ENCODE measurements at places on chromosomes 11 and 22.

DNA sequence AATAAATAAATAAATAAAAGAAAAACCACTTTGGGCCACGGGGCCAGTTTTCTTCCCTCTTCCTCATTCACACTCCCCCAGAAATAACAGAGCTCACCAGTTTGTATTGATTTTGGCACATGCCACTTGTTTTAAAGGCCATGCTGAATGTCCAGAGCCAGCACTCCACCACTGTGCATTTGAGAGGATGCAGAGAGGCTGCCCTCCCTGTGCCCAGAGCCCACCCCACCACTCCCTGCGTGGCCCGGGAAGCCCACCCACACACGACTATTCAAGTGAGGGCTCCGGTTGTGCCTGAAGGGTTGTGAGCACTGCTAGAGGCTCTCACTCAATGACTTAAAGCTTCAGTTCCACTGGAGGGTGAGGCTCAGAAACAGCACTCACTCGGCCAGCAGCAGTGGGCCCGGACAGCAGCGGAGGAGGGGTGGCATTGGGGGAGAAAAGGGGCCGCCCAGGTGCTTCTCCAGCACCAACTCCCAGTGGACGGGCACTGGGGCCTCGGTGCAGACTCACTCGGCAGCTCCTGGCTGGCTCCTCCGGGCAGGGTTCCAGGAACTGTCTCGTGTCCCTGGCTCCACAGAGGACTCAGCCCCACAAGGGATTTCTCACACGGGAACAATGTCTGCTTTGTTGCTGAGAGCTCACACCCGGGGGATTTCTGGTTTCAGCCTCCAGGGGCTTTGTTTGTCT lies 112.7 kb downstream of the SHANK2 start:
- no peak for DNase-seq

DNA sequence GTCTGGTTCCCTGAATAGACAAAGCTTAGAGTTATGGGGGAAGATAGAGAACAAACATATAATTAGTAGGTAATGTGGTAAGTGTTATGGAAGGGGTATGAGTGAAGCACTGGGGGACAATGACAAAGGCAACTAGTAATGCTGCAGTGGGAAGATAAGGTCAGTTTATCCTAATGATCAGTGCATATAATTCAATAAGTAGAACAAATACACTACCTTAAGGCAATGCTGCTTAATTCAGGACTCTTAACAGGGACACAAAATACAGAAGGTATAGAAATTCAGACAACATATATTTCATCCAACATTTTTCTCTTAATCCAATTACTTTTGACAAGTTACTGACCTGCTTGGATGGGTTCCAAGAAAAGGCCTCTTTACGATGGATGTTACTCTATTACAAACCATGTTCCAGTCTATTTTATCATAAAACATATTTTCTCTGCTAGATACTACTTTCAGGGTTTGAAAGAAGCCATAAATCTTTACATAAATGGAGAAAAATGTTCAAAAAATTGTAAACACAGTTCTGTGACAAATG lies 1186.2 kb downstream of the LRRC4C start:
- no peak for DNase-seq

DNA sequence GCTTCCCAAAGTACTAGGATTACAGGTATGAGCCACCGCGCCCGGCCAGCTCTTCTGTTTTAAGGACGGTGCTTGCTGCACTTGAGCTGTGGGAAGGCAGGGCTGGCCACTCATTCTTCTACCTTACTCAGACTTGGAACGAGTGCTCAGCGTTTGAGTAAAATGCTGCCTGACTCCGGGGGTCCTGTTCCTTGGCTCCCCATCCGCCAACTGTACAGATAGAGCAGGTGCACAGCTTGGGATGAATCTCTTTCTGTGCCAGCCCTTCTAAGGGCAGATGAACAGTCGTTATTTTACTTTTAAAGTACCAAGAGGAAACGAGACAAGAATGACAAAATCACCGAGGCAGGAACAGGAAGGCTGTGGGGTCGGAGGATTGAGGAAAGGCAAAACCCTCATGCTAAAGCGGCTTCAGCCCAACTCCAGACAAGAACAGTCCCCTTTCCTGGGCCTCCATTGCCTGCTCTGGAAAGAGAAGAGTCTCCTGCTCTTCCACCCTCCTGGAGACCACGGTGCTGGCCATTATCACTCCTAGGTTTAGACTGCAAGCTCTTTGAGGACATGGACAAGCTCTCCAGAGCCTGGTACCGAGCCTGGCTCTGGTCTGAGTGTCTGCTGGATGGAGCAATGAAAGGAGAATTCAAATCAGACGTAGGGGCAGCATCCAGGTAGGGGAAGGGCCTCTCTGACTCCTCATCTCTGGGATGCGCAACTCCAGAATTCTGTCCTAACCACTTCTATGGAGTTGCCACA lies 1.1 kb upstream of the SUN2 start:
- no peak for DNase-seq

GRCh38 chr11:86073948-86074347 lies 5.1 kb upstream of the PICALM start:
- DNase-seq: no peak

DNA sequence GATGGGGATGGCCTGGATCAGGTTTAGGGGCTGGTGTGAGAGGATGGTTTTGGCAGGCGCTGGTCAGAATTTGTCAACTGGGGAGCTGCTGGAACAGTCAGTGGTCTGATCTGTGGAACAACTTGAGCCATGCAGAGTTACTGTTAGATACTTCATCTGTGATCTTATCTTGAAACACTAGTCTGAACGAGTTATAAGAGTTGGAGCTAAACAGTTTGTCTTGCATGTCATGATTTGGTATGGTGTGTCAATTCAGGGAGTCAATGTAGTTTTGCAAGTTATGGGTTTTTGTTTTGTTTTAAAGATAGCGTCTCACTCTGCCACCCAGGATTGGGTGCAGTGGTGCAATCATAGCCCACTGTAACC lies 54.1 kb downstream of the ST3GAL4 start:
- no peak for DNase-seq

DNA sequence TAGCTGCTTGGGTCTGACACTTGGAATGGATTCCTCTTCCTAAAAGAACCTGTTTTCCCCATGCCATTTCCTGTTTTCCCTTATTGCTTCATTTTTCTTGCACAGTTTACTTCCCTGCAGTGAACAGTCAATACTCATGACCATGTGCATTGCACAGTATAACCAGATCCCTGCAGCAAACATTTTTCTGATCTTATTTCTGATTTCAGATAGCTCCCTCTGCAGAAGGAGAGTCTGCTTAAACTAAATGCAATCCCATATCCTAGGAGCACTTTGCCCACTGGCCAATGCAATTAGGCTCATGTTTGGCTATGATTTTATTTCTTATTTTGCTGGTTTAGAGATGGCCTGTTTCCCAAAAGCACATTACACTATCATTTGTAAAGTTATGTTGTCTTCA lies 96.7 kb upstream of the CD44 start:
- DNase-seq: no peak

GRCh38 chr11:126880872-126881271 lies 119.7 kb downstream of the KIRREL3 start:
- no peak for DNase-seq

- DNase-seq: no peak
Observed at GRCh38 chr22:20524004-20524481, 16.6 kb downstream of the MED15 start.

- DNase-seq: no peak
Observed at GRCh38 chr11:74522776-74523175, 29.3 kb upstream of the LIPT2 start.

GRCh38 chr11:112318661-112319060 lies 58.0 kb upstream of the PLET1 start:
- DNase-seq: no peak

GRCh38 chr22:49005557-49005956 lies 822.1 kb downstream of the BRD1 start:
- DNase-seq: no peak

DNA sequence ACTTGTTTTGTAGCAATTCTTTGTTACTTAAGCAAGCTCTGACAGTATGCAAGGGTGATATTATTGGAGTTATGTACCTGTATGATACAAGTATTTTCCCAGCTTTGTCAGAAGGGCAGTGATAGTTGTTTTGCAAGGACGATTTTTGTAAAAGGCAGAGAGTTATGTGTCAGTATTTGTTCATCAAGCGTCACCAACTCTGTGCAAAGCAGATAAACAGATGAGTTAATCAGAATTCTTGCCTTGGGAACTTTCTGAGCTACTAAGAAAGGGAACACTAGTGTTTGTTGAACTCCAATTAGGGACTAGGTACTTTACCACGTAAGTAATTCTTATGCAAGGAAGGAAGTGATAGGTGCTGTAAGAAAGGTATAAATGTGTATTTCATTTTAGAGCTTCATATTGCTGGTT lies 1.4 kb downstream of the USP47 start:
- no peak for DNase-seq

GRCh38 chr11:61503135-61503770 lies 5.3 kb upstream of the LRRC10B start:
- DNase-seq: no peak

GRCh38 chr11:12127206-12127898 lies 17.0 kb downstream of the MICAL2 start:
- DNase-seq: no peak

DNA sequence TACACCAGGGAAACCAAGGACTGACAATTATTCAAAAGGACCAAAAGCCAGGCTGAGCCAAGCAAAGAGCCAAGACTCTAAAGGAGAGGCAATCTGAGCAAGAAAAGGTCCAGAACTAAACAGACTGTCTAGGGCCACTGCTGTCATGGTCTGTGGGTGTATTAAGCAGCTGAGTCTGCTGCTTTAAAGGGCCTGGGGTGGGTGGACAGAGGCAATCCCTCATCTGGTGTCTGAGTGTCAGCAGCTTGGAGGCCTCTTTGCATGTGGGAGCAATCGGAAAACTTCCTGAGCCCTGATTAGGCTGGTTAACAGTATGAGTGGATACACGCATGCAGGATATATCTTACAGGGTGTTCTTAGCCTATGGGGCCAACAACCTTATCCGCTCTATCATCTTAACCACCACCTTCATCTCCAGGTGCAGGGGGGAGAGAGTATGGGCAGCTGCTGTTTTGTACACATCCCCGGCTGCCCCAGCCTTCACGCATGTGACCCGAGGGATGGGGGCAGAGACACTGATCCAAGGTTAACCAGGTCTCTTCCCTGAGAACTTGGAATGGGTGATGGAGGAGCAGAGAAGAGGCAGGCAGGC lies 67.5 kb upstream of the TIMP3 start:
- DNase-seq: no peak

DNA sequence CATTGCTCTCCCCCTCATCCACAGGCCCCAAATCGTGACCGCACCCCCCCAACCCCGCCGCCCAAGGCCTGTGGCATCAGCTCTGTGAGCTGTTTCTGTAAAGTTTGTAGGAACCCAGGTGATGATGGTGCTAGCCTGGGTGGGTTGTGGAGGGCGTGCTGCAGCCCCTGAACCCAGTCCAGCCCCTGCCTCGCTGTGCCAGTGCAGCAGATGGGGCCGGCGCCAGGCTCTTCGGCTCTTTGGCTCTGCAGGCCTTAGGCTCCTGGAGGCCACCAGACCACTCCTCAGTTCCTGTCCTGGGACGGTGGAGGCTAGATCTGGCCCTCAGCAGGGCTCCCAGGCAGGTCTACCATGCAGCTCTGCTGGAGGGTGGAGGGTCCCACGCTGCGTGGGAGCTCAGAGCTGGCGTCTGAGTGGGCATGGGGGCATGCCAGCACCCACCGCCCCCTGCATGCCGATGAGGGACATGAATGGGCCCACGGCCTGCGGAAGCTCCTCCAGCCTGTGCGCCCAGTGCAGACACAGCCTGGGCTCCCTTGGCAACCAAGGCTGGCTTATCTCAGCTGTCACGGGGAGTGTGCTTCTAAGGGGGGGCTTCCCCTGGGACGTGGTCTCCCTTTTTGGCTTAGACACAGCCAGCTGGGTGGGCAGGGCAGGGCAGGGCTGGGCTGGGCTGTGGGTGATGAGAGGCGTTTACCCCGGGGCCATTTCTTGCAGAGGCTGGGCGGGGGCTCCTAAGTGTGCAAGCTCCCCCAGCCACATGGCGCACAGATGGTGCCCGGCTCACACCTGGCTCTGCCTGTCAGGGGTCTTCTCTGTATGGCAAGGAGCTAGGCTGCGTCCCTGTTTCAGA lies 1187.6 kb downstream of the BRD1 start:
- no peak for DNase-seq

DNA sequence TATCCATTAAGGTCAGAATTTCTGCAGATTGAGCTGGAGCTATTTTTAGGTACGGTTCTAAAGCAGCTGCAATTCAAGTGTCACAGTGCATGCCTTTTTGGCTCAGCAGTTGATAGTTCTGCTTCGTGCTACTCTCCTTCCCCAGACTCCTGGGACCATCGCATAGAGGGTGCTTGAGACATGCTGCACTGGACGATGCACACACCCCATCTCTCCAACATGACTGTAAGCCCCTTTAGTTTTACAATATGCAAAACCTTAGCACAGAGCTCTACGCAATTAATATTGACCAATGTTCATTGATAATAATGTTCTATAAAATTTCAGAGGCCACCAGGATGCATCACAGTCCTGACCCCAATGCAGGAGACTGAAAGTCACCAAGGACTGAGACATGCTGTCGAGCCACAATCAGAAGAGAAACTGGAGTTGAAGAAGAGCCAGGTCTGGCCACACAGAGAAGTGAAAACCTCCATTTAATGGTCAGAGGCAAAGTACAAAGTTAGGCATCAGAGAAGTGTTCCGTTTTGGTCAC lies 120.9 kb upstream of the ZC3H12C start:
- no peak for DNase-seq

DNA sequence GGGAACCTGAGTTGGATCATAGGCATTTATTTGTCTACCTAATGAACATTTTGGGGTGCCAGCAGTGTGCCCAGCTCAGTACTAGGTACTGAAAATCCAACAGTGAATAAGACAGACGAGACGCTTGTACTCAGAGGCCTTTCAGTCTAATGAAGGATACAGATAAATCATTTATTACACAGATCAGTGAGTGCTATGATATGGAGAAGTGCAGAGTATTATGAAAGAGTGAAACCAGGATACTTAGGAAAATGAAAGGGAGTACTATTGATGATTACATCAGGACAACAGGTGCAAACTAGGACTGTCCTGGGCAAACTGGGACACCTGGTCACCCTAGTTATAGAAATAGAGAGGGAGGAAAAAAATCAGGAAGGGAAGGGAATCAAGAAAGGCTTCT lies 207.5 kb upstream of the NCAM1 start:
- no peak for DNase-seq

DNA sequence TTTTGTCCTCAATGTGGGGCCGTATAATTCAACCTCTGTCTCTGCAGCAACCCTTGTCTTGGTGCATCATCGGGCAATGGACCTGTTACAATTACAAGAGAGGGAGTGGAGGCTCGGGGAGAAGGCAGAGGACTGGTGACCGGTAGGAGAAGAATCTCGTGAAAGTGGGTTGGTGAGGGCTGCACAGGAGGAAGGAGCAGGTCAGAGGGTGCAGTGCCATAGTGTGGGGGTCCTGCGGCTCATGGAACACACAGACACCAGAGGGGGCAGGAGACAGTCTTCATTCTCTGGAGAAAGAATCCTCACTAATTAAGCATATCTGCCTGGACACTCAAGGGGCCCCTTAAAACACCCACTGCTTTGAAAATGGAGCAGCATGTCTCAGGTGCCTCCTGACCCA lies 174.7 kb upstream of the B3GAT1 start:
- DNase-seq: no peak

GRCh38 chr11:114060392-114061047 lies 1.0 kb downstream of the ZBTB16 start:
- peak; percentile 27 for DNase-seq

- DNase-seq: no peak
Observed at GRCh38 chr11:96094156-96094555, 170.2 kb upstream of the MTMR2 start.
